Fibroblast of skin of back (primary cell): ENCODE measurements at places on chromosomes 2 and 18.

GRCh38 chr2:174729797-174730697 is 34.2 kb downstream of the CHRNA1 start:
- peak; percentile 10 for DNase-seq

GRCh38 chr2:25251071-25251421 is 82.7 kb upstream of the POMC start:
- no peak for DNase-seq

DNA sequence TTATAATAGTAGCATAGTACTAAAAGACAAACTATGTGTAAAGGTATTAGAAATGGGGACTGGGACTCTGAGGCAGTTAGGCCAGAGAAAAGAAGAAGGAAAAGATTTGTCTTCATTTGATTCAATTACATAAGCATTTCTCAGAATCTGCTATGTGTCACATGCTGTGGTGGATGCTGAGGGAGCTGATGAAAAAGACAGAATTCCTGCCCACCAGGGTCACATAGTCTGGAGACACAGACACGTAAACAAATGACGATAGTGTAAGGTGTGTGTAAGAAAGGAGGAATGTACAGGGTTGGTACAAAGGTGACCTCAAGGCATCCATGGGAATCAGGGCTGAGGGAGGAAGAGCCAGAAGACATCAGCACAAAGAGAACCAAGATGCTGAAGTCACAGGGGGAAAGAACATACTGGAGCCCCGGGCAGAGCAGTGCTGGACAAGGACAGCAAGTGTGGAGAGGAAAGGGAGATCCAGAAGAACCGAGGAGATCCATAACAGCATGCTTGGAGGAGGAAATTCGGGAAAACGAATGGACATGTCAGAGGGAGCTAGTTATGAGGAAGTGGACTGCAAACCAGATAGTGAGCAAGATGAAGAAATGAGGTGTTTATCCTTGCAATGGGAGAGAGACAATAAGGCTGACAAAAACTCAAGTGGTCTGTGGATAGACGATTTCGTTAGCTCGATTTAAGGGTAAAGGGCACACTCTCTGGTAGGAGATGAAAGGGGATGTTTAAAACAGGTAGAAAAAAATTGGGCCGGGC is 1.2 kb upstream of the MAPRE3 start:
- DNase-seq: no peak

GRCh38 chr2:170301626-170302025 is 123.7 kb downstream of the MYO3B start:
- DNase-seq: no peak

GRCh38 chr18:58870130-58870529 is 5.5 kb downstream of the ZNF532 start:
- peak; percentile 83 for DNase-seq

GRCh38 chr2:66580166-66581049 is 145.5 kb downstream of the MEIS1 start:
- no peak for DNase-seq

GRCh38 chr2:83068714-83069113 is 1390.4 kb downstream of the SUCLG1 start:
- DNase-seq: peak; percentile 21

- DNase-seq: no peak
These were observed 221.0 kb downstream of the CDH20 start for GRCh38 chr18:61554117-61554776.

DNA sequence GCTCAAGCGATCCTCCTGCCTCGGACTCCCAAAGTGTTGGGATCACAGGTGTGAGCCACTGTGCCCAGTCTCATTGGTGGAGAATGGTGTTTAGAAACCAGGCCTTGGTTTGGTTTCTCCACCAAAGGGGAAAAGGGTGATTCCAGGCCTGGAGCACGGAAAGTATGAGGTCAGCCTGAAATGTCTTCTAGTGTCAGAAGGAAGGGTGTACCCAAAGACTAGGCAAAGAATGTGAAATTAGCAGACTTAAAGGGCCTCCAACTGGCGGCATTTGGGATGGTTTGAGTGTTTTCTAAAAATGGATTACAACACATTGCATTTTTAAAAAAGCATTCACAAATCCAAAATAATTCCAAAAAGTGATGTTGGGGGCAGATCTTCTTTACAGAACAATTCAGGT is 139.6 kb downstream of the SH3BP4 start:
- DNase-seq: peak; percentile 31

GRCh38 chr2:233358947-233359346 is 4.7 kb downstream of the DGKD start:
- DNase-seq: no peak
